Erythroblast (primary cell): ENCODE measurements at places on chromosomes 1 and 21.

- DNase-seq: peak; percentile 91
Measured at GRCh38 chr1:27662707-27663393, 9.1 kb downstream of the IFI6 start.

DNA sequence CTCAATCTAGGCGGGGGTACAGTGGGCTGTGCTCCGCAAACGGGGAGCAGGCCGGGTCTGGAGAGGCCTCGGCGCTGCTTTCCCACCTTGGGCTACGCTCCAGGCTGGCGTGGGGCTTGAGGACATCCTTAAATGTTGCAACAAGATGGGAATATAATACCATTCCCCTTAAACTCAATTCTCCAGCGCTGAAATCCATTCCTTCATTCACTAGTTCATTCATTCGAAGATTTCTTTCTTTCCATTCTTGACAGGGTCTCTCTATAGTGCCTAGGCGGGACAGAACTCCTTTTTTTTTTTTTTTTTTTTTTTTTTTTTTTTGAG lies 261 bp upstream of the DPM3 start:
- DNase-seq: no peak

DNA sequence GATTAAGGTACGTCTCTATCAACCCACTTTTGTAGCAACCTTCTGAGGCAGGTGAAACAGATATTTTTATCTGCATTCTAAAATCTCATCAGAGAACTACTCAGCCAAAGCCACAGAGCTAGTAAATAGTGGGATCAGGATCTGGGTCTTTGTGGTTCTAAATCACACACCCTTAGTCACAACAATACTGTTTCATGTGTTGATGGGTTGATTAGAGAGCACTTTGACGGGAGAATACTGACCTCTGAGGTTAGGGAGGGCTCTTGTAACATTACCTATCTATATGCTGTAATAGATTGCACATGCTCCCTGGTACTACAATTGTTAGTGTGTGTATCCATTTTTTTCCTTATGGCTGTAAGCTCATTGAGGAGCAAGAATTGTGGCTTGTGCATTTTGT lies 45.5 kb upstream of the CCDC190 start:
- DNase-seq: no peak

- DNase-seq: no peak
Measured at GRCh38 chr1:210260096-210260495, 27.5 kb downstream of the SERTAD4 start.

DNA sequence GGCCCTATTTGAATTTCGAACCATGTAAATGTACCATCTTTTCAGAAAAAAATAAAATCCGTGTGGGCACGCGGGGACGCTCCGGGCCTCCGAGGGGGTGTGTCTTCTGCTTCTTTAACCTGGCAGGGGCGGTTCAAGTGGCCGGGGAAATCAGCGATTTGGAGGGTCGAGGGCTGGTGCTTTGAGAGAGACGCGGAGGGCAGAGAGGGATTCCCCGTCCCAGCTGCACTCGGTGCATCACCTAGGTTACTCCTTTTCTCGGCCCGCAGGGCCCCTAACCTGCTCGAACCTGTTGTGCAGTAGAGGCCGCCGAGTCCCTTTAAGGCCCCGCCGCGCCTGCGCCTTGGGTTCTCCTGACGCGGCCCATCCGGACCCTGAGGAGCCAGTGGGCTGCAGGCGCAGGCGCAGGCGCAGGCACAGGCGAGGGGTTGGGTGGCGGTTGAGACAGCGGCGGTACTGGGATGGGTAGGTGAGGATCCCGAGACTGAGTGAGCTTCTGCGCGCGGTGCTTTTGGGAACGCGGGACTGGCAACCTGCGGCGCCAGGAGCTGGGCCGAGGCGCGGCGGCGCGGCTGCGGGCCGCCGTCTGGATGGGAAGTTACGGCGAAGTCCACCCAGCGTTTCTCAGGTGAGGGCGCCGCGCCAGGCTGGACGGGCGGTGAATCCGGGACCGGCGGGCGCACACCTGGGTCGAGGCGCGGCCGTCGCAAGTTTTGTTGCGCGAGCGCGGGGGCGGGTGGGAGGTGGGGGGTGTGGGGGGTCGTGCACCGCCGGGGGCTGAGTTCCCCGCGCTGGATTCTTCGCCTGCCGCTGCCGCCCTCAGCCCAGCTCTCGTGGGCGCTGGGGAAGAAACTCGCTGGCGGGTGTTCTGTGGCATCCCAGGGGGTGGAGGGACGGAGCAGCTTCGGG lies at the start of gene NBPF3:
NBPF3 (plus strand) TSS at position 417 of the 909 bp plus-strand sequence. CDS start 4,950 bp downstream, outside the sequence.
- no peak for DNase-seq

DNA sequence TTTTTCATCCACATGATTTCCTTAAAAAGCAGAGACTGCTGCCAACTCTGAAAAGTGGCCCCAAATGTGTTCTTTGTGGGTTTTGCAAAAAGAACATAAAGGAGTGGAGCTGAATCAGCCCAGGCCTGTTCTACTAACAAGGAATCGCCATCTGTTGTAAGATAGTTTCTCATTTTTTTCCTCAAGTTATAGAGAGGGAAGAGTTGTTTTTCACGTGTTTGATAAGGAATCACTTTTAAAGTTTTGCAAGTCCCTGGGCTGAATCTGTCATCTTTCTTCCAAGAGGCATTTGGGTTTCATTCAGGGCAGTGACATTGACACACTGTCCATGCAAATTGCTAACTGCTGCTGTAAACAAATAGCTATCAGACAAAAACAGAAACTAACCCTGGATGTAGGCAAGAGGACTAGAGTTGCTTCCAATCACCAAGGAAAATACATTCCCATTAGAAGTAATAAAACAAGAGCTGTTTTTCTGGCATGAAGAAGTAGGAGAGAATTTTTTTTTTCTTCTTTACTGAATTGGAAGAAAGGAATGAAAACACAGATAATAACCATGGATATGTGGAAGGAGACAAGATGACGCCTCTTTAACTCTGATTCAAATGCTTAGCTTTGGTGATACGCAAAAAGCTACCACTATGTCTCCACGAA lies 58.8 kb upstream of the TBX15 start:
- DNase-seq: no peak

DNA sequence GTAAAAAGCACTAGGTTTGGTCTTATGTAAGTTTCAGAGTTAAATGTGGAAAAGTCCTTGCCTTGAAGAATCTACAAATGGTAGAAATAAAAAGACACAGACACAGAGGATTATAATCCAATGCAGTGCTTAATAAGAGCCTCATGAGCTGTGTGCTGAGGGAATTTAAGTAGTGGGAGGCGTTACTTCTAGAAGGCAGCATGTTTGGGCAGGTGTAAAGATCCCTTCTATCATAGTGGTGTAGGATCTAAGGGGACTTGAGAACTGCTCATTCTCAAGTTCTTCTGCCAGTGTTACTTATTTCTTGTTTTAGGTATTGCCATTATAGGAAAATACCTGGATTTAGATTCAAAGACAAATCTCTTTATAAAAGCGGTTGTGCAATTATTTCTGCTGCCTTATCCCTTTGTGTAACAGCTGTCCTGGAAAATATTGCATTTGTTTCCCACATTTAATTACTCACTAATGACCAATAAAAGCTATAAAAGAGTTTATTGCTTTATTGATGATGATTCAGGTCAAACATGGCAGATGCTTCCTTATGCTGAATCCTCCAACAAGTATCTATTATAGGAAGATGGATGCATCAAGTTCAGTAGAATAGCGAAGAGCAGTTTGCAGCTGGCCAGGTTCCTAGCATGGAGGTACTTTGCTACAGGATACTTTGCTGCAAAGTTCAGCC lies 132.5 kb upstream of the IVNS1ABP start:
- no peak for DNase-seq

GRCh38 chr1:41622859-41623732 lies 138.6 kb upstream of the EDN2 start:
- no peak for DNase-seq

GRCh38 chr1:84861516-84861915 lies 31.5 kb downstream of the LPAR3 start:
- DNase-seq: no peak

DNA sequence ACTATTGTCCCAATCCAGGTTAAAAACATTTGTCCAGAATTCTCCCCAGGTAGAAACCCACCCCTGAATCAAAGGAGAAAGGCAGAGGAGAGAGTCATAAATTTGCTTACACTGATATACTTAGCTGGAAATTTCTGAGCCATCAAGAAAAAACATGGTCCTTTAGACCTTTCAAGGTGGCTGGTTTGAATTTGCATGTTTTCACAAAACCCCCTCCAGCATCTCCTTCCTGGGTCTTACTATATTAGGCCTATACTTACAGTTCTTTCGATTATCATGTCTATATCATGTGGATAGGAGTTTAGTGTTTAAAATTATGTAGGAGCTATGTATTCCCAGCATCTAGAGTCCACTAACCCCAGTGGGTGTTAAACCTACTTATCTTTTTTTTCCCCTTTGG lies 178.2 kb downstream of the PLPP3 start:
- DNase-seq: no peak

DNA sequence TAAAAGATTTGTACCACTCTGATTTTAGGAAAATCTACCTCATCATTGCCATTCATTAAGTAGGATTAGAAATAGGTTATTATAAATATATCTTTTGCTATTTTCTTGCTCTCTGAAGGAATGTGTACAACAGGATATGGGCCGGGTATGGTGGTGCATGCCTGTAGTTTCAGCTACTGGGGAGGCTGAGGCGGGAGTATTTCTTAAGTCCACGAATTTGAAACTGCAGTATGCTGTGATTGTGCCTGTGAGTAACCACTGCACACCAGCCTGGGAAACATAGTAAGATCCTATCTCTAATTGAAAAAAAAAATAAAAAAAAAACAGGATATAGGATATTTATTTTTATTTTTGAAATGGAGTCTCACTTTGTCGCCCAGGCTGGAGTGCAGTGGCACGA lies 50.0 kb downstream of the CLIC4 start:
- no peak for DNase-seq

DNA sequence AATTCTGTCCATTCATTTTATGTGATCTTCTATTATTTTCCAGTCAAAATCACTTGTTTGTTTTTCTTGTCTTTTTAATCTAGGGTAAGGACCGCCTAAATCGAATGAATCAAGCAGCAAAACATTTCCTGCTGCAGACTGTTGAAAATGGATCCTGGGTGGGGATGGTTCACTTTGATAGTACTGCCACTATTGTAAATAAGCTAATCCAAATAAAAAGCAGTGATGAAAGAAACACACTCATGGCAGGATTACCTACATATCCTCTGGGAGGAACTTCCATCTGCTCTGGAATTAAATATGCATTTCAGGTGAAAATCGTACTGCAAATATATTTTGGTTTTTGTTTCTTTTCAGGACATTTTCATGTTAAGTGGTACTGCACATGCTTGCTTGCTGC lies 20.5 kb downstream of the CLCA4 start:
- no peak for DNase-seq

DNA sequence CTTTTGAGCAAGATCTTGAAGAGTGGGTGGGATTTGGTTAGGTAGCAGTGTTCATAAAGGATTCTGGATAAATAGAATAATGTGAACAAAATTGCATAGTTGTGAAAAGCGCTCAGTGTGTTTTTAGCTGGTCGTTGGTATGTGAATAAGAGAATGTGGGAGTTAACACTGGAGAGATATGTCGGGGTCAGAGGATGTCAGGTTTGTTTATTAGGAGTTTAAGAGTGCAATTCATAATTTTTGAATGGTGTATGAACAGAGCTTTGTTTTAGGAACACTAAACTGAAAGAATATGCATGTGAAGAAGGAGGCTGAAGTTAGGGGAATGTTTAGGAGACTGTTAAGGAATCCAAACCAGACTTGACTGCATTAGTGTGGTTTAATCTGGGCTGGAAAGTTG lies 9.4 kb downstream of the USP16 start:
- no peak for DNase-seq

GRCh38 chr1:29920316-29920715 lies 684.0 kb downstream of the PTPRU start:
- DNase-seq: no peak

GRCh38 chr1:14929547-14930246 lies 223.8 kb upstream of the TMEM51 start:
- no peak for DNase-seq

GRCh38 chr1:90716552-90717355 lies at the start of gene BARHL2:
Gene BARHL2, minus strand, starts transcription at chr1:90717302. Its CDS starts 107 bp downstream, at chr1:90717195.
- DNase-seq: peak; percentile 24

DNA sequence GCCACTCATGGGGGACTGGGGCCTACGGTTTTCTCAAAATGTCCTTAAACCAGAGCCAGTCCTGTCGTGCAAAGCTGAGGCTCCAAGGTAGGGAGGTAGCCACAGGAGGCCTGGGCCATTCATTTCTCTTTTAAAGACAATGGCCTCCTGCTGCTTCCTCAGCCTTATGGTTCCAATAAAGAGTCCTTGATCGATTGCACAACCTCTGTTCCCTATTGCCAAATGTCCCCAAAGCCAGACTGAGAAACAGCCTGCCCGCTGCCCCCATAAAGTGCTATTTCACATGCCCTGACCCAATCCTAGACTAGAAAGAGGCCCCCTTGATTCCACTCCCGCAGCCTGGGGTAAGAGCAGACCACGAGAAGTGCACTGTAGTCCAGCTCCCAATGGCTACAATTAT lies 166.7 kb downstream of the CLIC6 start:
- no peak for DNase-seq

GRCh38 chr1:223363057-223363855 lies 720 bp downstream of the SUSD4 start:
- no peak for DNase-seq

GRCh38 chr1:85109475-85109874 lies 61.2 kb upstream of the MCOLN3 start:
- DNase-seq: peak; percentile 70

- DNase-seq: no peak
Measured at GRCh38 chr1:207007352-207008033, 25.1 kb downstream of the C1orf116 start.

DNA sequence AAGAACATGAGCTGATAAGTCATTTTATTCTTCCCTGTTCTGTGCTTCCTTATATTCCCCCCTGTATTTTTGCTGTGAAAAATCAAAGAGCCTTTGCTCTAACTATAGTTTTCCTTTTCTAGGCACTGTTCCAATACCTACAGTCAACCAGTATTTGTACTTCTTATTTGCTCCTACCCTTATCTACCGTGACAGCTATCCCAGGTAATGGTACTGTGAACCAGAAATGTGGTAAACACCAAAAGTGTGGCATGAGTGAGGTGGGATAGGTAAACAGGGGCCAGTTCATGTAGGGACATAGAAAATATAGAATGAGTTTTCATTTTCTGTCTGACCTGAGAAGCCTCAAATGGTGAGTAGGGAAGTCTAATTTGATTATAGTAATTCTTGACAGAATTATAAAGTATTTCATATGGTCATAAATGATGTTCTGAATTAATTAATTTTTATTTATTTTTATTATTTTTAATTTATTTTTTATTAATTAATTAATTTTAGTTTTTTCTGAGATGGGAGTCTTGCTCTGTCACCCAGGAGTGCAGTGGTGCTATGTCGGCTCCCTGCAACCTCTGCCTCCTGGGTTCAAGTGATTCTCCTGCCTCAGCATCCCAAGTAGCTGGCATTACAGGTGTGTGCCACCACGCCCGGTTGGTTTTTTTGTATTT lies 22.9 kb upstream of the AXDND1 start:
- DNase-seq: no peak

GRCh38 chr1:68191717-68192116 lies 40.6 kb downstream of the WLS start:
- DNase-seq: no peak

GRCh38 chr1:151386002-151386401 lies 13.4 kb upstream of the PSMB4 start:
- no peak for DNase-seq

DNA sequence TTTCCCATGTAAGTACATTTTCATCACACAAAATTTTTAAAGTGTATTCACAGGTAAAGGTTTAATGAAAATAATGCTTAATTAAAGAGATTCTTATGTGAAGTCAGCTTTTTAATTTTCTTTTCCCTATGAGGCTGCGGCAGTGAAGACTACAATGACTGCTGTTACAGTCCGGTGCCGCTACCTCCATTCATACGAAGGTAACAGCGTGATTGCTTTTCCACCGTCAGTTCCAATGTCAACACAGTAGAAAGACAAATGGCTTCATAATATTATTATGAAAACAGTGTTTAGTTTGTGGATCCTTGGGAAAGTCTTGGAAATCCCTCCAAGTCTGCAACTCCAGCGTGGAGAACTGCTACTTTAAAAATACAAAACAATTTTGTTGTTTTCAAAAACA lies 254.9 kb upstream of the NRIP1 start:
- no peak for DNase-seq
